ENCODE measurements at places on chromosomes 2 and 18.

- no peak for DNase-seq
Observed at GRCh38 chr2:18527822-18528221, 32.6 kb downstream of the RDH14 start.

GRCh38 chr18:51541230-51541629, 343.7 kb upstream of the MEX3C start:
- DNase-seq = no peak

DNA sequence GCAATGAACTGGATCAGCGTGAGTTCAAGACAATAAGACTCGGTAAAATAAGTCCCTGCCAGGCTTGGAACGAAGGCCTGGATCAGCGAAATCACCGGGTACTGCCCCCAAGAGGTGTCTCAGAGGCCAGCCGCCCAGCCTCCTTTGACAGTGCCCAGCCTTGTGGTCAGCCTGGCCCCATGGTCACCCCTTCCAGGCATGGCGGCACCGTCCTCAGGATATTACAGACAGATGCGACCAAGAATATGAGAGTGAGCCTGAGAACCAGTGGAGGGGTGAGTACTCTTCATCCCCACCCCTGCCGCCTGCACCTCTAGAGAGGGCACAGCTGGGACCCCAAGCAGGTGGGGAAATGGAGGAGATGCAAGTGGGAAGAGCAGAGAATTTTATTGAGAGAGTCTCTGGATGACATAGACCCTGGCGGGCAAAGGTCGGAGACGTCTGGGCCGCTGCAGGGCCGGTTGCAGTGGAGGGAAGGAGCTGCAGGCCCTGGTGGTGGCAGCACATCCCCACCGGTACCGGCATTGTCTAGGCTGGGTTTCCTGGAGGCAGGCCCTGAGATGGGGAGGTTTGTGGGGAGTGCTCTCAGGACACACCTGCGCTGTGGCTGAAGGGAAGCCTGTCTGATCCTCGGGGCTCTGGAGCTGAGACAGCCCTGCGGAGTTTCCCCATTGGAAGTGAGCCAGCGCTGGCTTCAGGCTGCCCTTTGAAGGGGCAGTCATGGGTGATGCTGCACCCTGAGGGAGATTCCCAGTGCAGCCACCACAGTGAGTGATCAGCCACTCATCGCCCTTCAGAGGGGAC, 190.0 kb downstream of the SEPTIN10 start:
- DNase-seq = no peak

DNA sequence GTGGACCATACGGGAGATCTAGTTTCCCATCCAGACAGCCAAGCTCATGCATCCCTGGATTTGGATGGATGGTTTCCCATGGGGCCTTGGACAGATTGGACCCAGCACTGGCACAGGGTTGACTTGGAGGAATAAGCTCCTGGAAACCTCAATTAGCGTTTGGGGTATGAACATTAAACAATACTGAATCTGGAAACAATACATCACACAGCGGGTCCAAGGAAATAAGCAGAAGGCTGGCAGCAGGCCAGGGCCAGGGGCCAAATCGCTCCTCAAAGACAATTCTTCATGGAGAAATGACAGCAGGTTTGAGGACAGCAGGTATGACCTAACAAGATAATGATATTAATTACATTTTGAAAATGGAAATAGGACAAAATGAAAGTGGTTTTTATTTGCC, 540.6 kb downstream of the RIT2 start:
- no peak for DNase-seq

GRCh38 chr18:80244956-80245730, 2.2 kb downstream of the PARD6G start:
- no peak for DNase-seq

GRCh38 chr2:60934165-60934722, 52.9 kb downstream of the REL start:
- DNase-seq = no peak

GRCh38 chr2:237625216-237625705, 2.1 kb upstream of the LRRFIP1 start:
- no peak for DNase-seq

- DNase-seq = no peak
Observed at GRCh38 chr2:143279672-143280071, 150.5 kb downstream of the ARHGAP15 start.

GRCh38 chr2:186645999-186646398, 47.9 kb upstream of the FAM171B start:
- DNase-seq = no peak

DNA sequence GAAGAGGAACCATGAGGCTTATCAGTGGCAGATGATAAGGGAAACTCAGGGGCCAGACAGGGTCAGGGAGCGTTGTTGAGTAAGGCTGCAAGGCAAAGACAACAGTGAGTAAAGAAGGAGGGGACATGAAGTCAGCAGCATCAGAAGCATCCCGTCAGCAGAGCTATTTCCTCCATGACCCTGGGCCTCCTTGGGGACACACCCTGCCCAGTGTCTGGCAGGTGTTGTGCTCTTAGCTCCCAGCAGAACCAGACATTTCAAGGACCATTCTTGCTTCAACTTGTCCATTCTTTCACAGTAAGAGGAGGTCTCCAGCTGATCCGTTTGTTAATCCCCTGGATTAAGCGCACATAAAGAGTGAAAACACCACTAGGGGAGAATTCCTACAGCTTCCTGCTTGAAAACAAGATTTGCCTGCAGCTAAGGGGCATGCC, 88.7 kb upstream of the MEIS1 start:
- no peak for DNase-seq

DNA sequence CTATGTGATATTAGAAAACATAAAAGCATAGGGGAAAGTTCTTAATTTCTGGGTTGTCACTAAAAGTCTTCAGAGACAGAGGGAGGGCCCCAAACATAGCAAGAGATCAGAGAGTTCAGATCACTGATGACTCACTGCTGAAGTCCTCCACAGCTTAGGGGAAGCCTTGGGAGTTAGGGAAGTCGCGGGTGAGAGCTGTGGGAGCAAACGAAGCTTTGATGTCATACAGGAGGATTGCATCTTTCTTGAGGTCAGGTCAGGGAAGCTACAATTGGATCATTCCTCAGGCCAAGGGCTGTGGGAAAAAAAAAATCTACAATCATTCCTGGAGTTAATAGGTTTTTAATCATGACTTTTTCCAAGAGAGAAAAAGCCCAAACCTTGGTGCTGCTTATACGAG, 96.2 kb downstream of the COPS8 start:
- DNase-seq = no peak

- no peak for DNase-seq
Observed at GRCh38 chr18:22505141-22505591, 87.5 kb upstream of the CTAGE1 start.

DNA sequence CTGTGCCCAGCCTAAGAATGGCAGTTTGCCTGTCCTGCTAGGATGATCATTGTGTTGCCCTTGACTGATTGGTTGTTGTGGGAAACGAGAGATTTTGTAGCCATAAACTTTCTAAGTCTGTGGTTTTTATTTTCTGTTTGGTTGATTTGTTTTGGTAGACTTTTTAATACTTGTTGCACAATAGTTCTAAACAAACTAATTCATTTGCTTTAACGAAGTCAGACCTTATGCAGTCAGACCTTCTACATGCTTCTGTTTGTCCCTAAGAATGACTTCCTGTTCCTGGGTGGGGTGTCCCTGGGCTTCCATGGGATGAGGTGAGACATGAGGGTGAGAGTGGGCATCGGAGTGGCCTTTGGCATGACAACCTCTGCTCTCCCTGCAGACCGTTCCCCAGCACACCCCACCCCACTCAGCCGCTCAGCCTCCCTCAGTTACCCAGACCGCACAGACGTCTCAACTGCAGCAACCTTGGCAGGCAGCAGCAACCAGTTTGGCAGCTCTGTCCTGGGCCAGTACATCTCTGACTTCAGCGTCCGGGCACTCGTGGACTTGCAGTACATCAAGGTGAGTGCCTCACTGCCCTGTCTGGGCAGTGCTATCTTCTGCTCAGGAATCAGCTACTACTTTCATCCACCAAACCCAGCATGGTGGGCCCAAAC, 7.8 kb upstream of the CNNM3 start:
- DNase-seq = no peak

DNA sequence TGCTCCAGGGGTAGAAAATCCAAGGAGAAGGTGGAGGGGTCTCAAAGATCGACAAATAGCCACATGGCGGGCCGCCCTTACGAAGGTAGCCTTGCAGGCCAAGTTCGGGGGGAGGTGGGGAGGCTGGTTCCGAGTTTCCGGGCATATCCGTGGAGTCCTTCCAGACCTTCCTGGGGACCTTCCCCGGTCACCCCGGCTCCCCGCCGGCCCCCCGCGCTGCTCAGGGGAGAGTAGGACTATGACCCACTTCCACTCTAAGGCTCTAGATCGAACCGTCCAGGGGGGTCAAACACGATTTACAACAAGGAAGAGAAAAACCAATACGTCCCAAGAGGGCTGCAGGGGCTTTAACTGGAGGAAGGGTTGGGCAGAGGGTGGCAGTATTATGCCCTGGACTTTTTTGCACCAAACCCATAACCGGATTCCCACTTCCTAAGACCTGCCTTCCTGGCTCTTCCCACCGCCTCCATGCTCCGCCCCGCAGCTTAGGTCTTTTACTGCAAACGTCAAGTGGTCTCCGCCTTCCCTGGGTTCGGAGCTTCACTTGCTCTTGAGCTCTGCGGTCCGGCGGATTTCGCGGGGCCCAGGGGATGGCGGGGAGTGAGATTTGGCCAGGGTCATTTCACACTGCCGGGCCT, 779 bp upstream of the LYPD6 start:
- no peak for DNase-seq

- no peak for DNase-seq
Observed at GRCh38 chr18:33901894-33902512, 322.7 kb downstream of the NOL4 start.

- no peak for DNase-seq
Observed at GRCh38 chr18:73099759-73100158, 232.0 kb upstream of the NETO1 start.

DNA sequence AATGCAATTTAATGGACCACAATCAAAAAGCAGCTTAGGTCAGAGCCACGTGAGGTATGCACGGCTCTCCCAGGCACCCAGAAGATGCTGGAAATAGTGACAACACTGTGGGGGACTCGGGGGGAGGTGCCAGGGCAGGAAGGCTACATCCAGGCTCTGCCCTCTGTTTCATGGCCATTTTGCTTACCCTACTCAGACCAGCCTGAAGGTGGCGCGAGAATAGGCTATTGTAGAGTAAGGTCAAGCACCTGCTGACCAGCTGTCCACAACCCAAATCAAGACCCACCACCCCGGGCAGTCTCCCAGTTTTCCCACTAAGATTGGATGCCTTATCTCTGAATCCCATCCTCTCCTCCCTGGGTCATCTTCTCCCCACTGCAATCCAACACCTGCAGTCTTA, 115.7 kb downstream of the VIT start:
- no peak for DNase-seq

GRCh38 chr2:172200495-172201085, 97.9 kb upstream of the DLX2 start:
- DNase-seq = no peak

DNA sequence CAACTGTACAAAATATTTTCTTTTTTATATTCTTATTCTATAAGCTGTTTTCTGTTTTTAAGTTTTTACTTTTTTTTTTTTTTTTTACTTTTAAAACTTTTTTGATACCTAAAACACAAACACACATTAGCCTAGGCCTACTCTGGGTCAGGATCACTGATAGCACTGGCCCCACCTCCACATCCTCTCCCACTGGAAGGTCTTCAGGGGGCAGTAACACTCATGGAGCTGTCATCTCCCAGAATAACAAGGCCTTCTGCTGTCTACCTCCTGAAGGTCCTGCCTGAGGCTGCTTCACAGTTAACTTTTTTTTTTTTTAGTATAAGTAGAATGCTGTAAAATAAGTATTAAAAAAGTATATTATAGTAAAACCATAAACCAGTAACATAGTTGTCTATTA, 415.1 kb downstream of the PTPRM start:
- no peak for DNase-seq

GRCh38 chr2:53498210-53498609, 269.4 kb upstream of the CHAC2 start:
- no peak for DNase-seq

GRCh38 chr2:119820275-119820674, 60.6 kb downstream of the PTPN4 start:
- DNase-seq = no peak

GRCh38 chr2:121333834-121334558, 49.0 kb upstream of the TFCP2L1 start:
- no peak for DNase-seq

DNA sequence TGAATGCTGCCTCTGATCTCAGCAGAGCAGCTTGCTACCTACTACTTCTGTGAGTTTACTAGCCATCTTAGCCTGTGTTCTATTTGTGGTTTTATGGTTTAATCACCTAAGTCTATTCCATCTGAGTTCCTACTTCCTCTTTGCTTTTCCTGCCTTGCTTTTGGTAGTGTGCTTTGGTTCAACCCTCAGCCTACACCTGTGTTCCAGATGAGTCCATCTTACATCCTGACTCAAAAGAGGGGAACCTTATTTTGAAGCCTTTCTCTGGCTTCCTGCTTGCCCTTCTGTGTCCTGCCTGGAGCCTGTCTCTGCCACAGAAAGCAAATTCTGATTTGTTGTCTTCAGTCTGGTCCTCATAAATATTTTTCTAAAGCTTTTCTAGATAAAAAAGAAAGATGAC, 530.3 kb upstream of the MEX3C start:
- no peak for DNase-seq

DNA sequence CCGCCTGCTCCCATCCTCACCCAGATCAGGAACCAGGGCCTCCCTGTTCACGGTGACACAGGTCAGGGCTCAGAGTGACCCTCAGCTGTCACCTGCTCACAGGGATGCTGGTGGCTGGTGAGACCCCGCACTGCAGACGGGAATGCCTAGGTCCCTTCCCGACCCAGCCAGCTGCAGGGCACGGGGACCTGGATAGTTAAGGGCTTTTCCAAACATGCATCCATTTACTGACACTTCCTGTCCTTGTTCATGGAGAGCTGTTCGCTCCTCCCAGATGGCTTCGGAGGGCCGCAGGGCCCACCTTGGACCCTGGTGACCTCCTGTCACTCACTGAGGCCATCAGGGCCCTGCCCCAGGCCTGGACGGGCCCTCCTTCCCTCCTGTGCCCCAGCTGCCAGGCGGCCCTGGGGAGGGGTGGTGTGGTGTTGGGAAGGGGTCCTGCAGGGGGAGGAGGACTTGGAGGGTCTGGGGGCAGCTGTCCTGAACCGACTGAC, 31.7 kb downstream of the GPC1 start:
- DNase-seq = peak; percentile 19

DNA sequence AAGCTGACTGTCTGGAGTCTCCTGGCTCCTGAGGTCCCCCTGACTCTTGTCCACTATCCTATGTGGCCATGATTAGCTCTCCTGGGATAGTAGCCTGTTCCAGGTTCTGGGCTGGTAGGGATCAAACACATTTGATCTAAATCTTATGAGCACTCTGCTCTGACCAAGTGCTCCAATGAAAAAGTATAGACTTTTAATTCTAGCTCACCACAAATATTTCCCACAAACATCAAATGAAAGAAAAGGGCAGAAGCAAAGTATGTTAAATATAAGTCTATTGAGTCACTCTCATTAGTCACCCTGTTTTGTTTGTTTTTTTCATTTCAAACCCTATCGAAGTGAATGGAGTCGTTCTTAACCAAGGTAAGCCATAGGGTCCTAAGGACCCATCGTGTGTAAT, 39.7 kb upstream of the NEDD4L start:
- DNase-seq = no peak
